ENCODE measurements at places on chromosomes 13 and 19. TPM values are rescaled to one million over a fixed set of nuclear protein-coding genes. Genes with fewer than 3 reads are reported as not detected.
A peak's percentile ranks its signal among the peaks of the same experiment; 100 is the strongest.

DNA sequence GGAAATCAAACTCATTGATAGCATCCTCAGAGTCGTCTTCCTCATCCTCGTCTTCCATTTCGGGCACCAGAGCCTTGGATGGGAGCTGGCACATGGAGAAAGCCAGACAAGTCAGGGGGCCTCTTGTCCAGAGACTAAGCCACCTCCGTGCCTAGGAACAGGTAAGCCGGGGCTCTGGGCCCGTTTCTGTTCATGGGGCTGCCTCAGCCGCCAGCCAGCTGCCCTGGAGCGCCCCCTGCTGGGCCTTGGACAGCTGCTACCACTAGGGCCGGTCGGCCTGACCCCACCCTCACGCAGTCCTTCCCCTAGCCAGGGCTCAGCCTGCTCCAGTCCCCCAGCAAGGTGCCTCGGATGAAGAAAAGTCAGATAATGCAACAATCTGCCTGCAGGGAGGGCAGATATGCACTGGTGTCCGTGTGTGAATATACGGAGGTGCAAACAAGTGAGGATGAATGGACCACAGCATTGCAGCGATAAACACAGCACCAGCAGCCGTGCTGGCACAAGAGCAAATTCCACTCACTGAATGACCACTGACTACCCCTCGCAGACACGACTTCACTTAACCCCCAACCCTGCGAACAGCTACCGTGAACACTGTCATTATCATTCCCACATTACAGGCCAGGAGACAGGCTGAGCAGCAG is 11.9 kb upstream of the PRKD2 start:
- peak; percentile 87 for DNase-seq

GRCh38 chr19:5128251-5128935 is 159.5 kb downstream of the KDM4B start:
- DNase-seq, result peak; percentile 94

DNA sequence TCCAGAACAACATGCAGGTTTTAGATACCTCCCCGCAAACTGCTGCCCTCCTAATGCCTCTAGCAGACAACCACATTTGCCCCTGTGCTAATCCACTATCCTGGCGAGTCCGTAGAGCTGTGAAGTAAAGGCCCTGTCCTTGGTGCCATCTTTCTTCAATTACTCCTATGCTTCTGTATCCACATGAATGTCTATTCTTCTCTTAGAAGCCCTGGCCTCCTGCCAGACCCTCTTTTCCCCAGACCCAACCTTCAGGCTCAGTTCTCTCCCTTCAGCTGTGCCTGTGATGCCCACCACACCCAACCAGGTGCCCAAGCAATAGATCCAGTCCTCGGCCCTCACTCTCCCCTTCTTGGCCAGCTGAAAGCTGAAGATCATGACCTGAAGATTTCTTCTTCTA is 31.1 kb upstream of the ZNF599 start:
- DNase-seq, result no peak

DNA sequence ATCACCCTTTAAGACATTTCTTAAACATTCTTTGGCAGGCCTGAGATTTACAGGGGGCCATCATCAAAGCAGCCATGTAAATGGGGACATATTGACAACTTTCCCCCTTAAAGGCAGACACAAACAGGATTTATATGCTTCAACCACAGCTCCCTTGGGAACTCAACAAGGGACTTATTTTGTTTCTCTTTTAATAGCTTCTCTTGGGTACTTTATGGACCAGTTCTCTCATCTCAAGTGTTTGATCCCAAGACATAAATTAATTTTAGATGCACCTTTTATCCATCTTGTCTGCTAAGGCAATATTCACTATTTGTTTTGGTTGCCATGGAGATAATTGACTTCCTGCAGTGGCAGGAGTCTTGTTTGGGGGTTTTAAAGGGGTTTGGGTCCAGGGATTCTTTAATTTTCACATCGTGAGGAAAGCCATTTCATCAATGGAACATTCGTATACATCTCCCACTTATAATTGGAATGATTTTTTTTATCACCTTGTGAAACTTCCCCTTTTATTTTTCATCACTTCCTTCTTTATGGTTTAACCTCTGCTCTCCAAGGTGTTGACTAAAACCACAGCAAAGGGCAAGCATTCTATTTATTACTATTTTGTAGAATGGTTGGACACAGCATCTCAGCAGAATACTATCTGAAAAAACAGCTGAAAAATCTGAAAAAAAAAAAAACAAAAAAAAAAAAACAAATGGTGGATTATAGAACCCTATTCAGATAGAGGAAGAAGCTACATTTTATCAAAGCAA is 726.0 kb downstream of the DIAPH3 start:
- DNase-seq, result no peak

- DNase-seq, result peak; percentile 6
These were observed 7.0 kb downstream of the RCN3 start for GRCh38 chr19:49534632-49535385.

GRCh38 chr19:56113074-56113632 is 7.9 kb downstream of the ZNF787 start:
- DNase-seq, result no peak

The EPSTI1 gene
- total RNA-seq, result not detected
